ENCODE measurements at places on chromosomes 13 and 19. TPM values are rescaled to one million over a fixed set of nuclear protein-coding genes. Genes with fewer than 3 reads are reported as not detected.

TMEM238 gene
- polyA plus RNA-seq = 1.6 TPM

SYNE4 gene
- polyA plus RNA-seq = 12.4 TPM

GRCh38 chr19:19319732-19320360, 463 bp downstream of the SUGP1 start:
- no peak for DNase-seq

DNA sequence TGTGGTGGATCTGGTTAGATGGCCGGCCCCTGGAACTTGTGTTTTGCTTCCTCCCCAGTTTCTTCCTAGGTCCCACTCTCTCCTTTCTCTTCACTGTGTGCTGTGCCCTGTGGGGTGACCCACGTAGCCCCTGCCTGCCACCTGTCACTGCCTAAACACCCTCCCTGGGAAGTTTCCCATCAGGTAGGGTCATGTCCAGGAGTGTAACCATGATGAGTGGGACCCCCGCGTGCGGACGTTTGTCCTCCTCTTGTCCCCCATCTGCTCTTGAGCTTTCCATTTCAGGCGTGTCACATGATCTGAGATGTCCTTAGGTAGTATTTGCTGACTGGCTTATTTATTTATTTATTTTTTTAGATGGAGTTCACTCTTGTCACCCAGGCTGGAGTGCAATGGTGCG, 61.3 kb downstream of the ARHGEF7 start:
- DNase-seq = no peak

NAPSA gene
- 8.7 TPM for polyA plus RNA-seq

- no peak for DNase-seq
Observed at GRCh38 chr19:46481223-46481848, 10.0 kb upstream of the PNMA8A start.

DNA sequence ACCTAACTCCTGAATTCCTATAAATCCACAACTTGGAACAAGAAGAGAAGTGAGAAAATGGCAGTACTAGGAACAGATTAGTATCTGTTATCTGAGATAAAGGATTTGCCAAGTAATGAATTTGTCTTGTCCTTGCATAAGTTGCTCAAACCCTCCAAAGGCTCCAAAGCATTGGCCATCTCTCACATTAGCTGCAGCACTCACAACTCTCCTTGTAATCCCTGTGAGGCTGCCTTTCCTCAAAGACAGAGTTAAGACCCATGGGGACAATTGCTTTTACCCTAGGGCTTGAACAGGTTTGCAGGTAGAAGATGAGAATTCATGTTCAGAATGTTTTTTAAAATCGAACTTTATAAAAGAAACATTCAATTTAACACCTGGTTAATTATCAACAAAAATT, 1702.2 kb downstream of the EFNB2 start:
- DNase-seq = no peak

- DNase-seq = no peak
Observed at GRCh38 chr19:31448221-31448657, 99.0 kb upstream of the TSHZ3 start.

- no peak for DNase-seq
Observed at GRCh38 chr19:4722671-4723594, 709 bp downstream of the DPP9 start.

LRRC63 gene
- polyA plus RNA-seq = 0.17 TPM

DNA sequence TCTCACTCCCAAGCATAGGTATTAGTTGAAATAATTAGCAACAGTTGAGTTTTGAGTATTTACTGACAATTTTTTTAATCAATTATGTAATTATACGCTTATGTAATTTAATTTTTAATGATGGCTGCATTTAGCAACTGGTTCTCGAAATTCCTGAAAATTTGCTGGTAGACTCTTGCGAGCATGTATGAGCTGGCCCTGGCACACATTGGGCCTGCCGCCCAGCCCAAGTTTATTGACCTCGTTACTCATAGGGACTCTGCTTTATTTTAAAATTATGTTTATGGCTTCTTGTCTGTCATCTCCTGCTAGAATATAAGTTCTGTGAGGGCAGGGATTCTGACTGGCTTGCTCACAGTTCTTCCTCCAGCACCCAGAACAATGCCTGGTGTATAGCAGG, 6.7 kb downstream of the KLK14 start:
- no peak for DNase-seq

DNA sequence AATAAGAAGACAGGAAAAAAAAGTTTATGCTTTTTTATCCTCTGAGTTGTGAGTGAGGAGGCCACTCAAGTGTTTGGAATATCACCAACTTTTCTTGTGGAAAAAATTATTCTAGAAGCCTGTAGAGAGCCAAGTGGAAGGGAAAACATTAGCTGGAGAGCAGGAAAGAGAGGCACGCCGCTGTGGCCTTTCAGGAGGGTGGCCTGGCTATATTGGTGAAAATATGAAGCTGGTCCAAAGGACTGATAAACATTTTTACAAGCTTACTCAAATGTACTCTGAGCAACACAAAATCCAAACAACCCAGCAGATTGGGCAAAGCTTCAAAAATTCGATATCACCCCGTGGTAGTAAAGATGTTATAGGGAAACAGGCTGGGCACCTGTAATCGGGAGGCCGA, 2.3 kb upstream of the EIF3G start:
- no peak for DNase-seq

DNA sequence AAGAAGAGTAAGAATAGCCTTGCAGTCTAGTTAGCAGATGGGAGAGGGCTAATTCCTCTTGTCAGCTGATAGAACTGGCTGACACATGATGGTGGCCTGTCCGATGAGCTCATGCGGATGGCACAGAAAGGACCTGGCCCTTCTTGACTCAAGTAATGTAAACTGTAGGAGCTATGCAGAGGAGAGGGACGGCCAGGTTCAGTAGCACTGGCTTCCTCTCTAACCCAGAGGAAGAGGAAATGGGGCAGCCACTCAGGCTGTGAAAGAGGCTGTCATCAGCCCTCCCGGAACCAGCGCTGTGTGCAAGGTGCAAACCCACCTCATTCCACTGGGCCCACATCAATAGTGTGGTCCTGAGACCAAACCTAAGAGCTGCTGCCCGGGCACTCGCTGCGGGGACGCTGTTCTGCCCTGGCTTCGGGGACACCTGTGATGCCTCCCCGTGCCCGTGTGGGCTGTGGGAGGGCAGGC, 30.8 kb upstream of the USE1 start:
- no peak for DNase-seq

DNA sequence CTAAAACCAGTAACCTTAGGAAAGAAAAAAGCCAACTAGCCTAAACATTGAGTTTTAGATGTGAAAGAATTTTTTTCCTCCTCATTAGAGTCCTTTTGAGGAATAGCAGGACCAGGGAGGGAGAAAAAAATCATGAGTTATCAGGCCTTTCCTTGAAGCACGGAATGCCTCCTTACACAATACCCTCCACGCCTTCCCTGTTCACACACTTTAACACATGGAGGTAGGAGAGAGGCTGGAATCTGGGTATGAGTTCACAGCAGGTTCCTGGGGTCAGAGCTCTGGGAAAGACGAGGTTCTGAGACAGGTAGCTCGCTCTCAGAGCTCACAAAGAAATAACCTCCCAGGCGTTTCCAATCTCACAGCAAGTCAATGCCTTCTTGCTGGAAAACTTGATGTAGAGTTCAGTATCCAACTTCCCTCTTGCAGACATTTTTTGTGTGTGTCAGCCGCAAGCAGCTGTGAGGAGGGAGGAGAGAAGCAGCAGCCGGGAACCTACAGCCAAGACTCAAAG, 716 bp downstream of the ZNF573 start:
- DNase-seq = no peak

DNA sequence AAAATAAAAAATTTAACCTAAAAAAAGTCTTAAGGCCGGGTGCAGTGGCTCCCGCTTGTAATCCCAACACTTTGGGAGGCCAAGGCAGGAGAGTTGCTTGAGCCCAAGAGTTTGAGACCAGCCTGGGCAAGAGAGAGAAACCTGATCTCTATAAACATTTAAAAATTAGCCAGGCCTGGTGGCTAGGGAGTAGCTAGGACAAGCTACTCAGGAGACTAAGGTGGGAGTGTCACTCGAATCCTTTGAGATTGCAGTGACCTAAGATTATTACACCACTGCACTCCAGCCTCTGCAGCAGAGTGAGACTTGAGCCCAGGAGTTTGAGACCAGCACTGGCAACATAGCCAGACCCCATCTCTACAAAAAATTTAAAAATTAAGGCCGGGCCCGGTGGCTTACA, 1.1 kb downstream of the CCDC97 start:
- DNase-seq = no peak

FRY gene
- 43.5 TPM for polyA plus RNA-seq

ZNF816 gene
- polyA plus RNA-seq = 14.4 TPM

TEX26 gene
- 2.2 TPM for polyA plus RNA-seq

C13orf42 gene
- polyA plus RNA-seq = 0.22 TPM
